ENCODE measurements at places on chromosomes 6 and 20.
A peak's percentile ranks its signal among the peaks of the same experiment; 100 is the strongest.

- no peak for DNase-seq
Observed at GRCh38 chr6:106421496-106421895, 61.0 kb downstream of the CRYBG1 start.

- no peak for DNase-seq
Observed at GRCh38 chr20:50455656-50456451, 54.3 kb upstream of the PTPN1 start.

DNA sequence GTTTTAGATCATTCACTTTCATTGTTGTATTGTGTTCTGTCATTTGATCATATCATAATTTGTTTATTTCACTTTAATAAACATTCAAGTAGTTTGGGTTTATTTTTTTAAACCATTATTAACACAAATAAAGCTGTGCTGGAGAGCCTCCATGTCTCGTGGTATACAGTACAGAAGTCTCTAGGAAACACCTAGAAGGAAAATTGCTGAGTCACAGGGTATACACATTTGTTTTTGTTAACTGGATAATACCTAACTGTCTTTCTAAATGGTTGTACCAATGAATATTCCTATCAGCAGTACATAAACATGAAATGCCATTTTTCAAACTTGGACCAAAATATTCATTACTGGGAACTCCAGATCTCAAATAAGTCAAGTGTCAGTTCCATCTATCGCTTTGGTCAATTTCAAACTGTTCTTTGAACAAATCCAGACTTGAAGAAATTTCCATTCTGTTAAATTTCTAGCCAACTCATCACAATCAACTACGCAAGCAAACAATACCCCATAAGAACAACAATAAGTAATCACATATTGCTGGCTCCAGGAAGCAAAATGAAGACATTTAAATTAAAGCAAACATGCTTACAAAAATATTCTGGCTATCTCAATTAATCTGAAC, 138.1 kb downstream of the ATXN1 start:
- DNase-seq: no peak

GRCh38 chr6:141809901-141810300, 322.8 kb upstream of the GJE1 start:
- no peak for DNase-seq

GRCh38 chr6:85390105-85390728, 59.7 kb upstream of the NT5E start:
- no peak for DNase-seq

- no peak for DNase-seq
Observed at GRCh38 chr6:5751525-5752390, 255.0 kb downstream of the NRN1 start.

GRCh38 chr6:166476634-166477215, 94.0 kb upstream of the MPC1 start:
- no peak for DNase-seq

GRCh38 chr20:1949347-1950100, 44.3 kb downstream of the PDYN start:
- no peak for DNase-seq

DNA sequence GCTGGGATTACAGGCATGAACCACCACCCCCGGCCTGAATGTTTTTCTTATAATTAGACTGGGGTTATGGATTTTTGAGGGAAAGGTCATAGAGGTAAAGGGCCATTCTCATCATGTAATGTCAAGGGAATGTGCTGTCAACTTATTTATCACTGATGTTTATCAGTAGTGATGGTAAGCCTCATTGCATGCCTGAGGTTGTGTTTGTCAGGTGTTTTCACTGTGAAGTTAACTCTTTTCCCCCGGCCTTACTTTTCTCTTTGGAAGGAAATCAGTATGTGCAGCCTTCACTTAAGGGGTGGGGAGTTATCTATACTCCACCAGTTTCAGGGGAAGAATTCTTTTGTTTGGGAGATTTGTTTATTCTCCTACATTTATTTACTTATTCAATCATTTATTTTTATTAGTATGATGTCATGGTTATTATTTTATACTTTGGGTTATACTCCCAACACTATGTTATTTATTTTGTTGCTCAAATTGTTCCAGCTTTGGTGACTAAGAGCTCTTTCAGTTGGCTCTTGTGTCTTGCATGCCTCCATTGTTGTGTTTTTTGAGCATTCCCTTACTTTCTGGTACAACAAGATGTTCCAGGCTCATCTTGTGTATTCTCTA, 2.8 kb upstream of the SLC17A5 start:
- no peak for DNase-seq

DNA sequence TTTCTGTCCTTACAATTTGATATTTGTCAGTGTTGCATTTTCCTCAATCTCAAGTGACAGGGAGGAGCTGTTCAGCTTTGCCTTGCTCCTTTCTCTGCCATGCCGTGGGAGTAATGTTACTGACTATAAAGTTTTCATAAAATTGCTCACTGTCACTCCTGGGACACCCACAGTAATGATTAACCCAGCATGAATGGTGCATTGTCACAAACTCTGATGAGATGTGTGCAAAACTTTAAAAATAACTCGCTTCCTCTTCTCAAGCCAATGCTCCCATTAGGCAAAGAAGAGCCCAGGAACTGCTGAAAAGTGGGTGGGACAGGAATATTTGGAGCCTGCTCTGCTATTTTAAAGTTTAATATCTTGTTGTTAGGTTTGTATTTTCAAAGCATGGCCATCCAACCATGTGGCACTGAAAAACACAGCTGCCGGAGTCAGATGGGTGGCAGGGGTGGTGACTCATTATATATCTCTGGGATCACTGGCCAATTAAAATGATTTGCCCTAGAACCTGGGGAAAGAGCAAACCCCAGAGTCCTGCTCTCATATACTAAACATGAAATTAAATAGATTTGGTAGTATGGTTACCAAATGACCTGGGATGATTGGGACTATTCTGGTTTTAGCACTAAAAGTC, 260.1 kb downstream of the BTBD3 start:
- DNase-seq: no peak

- DNase-seq: no peak
Observed at GRCh38 chr6:165183071-165183470, 126.3 kb downstream of the C6orf118 start.

DNA sequence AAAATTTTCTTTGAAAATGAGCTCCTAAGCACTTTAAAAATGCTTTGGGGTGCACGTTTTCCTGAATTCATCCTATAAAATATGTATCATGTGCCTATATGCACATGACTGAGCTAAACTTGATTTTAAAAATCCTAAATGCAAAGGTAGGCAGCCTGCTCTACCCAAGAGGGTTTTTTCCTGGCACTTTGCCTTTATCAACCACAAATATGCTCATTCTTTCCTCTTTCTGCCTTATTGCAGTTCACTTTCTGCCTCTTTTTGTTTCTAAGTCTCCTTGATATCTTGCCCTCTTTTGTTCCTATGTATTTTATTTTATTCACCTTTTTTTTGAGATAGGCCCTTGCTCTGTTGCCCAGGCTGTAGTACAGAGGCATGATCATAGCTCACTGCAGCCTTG, 229.3 kb downstream of the GRM1 start:
- no peak for DNase-seq

GRCh38 chr6:169846286-169847056, 95.0 kb downstream of the ERMARD start:
- DNase-seq: no peak

GRCh38 chr6:56843476-56844349, 111.2 kb upstream of the BEND6 start:
- DNase-seq: peak; percentile 9

DNA sequence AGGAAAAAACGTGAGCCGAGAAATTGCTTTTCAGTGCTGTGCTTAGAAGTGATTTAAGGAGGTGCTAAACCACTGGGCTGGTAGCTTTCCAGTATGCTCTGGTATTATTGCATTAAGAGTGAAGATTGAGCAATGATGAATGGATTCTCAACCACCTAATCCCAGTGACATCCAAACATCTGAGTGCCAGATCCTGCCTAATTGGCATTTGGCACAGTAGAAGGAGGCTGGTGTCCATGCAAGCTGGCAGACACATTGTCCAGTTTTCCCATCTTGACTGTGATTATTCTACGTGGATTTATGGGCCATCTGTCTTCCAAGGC, 398.0 kb upstream of the PLCB4 start:
- DNase-seq: no peak

DNA sequence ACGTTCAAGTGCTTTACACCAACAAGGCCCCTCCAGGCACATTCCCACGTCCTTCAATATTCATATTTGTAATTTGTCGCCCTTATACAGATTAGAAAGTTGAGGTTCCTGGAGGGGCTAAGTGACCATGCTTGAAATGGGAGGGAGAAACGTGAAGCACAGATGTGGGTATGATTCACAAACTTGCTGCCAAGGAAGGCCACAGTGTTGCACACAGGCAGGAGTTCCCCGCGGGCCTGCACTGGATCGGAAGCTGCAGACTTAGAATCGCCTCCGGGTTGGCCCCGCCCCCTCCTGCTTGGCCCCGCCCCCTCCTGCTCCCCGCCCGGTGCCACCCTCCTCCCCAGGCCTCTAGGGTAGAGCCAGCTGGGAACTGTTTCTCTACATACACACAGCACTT, 58.2 kb upstream of the QKI start:
- DNase-seq: no peak

- no peak for DNase-seq
Observed at GRCh38 chr6:113642001-113642713, 215.0 kb upstream of the MARCKS start.

DNA sequence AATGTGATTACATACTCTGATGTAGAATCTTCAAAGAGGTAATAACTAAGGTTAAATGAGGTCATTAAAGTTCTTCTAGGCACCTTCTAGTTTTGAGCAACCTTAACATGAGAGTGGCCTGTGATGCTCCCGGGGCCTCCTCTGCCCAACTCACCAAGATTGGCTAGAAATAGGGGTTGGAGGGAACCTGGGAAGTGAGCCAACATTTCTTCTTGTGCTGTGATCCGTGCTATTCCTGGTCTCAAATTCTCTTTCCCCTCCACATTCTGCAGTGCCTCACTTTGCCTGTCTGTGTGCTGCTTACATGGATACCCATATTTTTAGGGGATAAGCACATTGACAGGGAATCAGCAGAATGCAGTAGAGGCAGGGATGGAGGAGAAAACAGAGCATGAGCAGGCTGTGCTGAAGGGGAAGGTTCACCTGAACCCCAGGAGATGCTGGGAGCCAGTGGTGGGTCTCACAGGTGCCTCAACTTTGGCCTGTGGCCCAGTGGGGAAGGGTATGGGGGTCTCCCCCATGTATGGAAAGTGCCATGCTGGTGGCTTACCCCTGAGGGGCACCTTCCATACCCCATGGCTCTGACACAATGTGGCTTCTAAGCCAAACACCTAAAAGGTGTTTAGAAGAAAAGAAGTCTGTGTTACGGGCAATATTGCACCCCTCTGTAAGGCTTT, 164.7 kb upstream of the CHD6 start:
- DNase-seq: no peak

- DNase-seq: no peak
Observed at GRCh38 chr20:53513168-53513488, 80.5 kb downstream of the ZNF217 start.

GRCh38 chr20:61186771-61187472, 65.1 kb upstream of the CDH4 start:
- DNase-seq: no peak

DNA sequence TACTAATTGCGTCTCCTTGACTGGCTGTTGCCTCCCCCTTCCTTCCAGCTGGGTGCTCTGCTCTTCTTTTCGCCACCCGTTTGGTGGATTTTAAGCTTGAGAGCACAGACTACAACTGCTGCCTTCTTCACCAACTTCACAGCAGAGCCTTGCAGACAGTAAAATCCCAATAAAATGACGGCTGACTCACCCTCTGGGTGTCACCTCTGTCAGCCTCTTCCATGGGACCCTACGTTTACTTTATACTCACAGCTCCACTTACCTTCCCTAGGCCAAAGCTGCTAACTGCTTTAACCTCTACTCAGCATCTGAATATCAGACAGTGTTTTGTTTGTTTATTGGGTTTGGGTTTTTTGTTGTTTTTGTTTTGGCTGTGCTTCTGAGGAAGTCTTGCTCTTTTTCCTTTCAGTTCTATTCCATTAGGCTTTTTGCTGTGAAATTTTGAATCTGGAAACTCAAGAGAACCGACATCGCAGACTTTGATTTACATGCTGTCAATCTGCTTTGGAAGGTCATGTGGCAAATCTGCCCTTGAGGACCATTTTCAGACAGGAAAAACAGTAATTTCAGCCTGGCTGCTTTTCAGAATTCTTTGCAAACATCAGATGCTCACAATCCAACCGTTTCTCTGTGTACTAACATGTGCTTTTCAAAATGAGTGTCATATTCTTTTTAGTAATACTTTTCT, 2.4 kb downstream of the AGPAT4 start:
- no peak for DNase-seq

DNA sequence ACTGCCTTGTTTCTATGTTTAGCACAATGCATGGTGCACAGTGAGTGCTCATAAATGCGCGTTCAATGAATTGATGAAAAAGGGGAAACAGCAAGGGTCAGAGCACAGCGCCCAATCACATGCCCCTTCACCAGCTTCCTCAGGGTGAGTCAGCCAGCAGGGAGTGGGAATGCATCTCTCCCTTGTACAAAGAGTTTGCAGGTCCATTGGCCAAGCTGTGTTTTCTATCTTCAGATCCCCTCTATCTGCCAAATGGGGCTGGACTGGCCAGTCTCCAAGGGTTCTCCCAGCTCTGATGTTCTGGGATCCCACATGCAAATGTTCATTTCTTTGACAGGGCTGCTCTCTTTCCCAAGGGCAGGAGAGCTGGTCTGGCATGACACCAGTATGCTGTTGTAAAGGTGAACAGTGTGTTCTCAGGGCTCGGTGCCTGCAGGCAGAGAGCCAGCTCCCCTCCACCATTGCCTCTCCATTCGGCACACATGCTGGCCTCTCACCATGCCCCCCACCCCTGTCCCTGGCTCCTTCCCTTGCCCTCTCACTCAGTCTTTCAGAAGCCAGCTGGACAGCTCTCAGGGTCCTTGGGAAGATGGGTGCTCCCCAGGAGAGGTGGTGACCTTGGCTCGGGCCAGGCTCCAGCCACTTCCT, 25.0 kb downstream of the ANGPT4 start:
- no peak for DNase-seq

DNA sequence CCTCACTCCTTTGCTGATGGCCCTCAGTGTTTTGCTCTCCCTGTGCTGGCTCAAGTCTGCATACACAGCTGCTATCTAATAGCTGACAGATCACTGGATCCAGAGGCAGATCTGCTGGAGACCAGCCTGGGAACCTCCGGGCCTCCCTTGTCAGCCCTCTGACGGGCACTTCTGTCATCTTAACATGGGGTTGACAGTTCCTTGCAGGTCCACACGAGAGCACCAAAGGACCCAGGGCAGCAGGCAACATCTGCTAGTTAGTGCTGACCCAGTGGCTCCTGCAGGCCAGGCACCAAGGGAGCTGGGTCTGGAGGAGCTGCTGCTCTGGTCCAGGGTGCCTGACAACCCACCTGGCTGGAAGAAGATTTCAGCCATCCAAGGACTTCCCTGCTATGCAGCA, 208.1 kb downstream of the UST start:
- no peak for DNase-seq

- peak; percentile 39 for DNase-seq
Observed at GRCh38 chr6:122491919-122492555, 20.4 kb upstream of the SERINC1 start.

Data from activated CD8-positive, alpha-beta memory T cell treated with anti-CD3 and anti-CD28 coated beads for 4 hours (primary cell).